ENCODE measurements at places on chromosomes 2 and 18.

DNA sequence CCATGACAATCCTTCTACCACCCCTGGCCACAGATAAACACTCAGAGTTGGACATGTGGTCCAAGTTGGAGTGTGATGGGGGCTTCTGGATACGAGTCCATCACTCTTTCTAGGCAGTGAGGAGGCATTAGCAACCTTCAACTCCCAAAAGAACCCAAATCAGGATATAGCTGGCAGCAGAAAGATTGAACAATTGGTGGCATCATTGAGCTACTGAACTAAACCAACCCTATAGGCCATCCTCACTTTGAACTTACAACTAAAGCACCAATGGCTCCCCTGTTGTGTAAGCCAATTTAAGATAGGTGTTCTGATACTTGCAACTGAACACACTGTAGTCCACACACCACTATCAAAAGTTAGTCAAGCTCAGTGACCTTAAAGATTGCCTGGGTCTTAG is 24.0 kb upstream of the MARCO start:
- H3K36me3 ChIP-seq, result no peaks in the 10 kb centered on the region
- H3K4me3 ChIP-seq, result no peak overlapping the region
- peaks cover 15% of the 10 kb centered on the region for H3K27me3 ChIP-seq
- no peak for DNase-seq

DNA sequence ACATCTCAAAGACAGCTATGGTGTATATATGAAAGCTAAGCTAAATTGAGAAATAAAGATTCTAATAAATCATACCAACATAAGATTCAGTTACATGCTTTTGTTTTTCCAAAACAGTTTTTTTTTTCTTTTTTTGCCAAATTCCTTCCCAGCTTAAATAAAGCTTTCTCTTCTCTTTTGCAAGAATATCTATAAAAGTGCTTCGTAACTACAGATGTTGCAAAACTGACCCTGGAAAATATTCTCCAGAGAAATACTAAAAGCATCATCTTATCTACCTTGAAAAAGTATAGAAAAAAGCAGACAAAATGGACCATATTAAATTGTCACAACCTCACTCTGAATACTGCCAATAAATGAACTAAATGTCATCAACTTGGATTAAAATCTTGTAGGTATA is 38.7 kb downstream of the FANCL start:
- no peak for DNase-seq
- no peaks in the 10 kb centered on the region for H3K4me1 ChIP-seq

DNA sequence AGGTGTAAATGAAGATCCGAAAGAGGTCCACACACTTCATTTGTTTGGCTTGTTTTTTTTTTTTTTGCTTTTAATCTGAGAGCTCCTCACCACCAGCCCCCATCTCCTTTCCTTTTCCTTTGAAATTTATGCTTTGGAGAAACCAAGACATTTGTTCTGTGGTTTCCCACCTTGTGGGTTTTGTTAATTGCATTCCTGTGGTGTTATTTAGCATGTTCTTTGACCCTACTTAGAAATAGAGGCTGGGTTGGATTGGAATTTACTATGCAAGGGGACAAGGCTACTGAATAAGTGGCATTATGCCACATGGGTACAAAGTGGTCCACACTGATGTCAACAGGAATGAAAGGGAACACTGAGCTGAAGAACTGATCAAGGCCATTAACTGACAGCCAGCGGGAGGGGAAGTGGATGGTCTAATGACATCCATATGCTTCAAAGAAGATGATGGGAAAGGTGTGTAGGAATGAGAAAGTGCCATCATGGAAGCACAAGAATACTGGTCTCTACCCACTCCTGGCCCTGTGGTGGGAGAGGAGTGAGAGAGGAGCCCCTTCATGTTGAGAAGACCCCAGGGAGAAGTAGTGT is 8.9 kb downstream of the CCL20 start:
- peaks cover 15% of the 10 kb centered on the region for H3K4me1 ChIP-seq
- H3K27me3 ChIP-seq, result peaks cover 45% of the 10 kb centered on the region
- H3K27ac ChIP-seq, result no peak overlapping the region
- peaks cover 5% of the 10 kb centered on the region for H3K36me3 ChIP-seq

- H3K4me3 ChIP-seq, result no peak overlapping the region
- H3K27ac ChIP-seq, result no peak overlapping the region
- H3K36me3 ChIP-seq, result peaks cover 4% of the 10 kb centered on the region
- no peaks in the 10 kb centered on the region for H3K4me1 ChIP-seq
- no peak for DNase-seq
- peaks cover 23% of the 10 kb centered on the region for H3K27me3 ChIP-seq
Observed at GRCh38 chr2:75516378-75517360, 44.1 kb downstream of the EVA1A start.

DNA sequence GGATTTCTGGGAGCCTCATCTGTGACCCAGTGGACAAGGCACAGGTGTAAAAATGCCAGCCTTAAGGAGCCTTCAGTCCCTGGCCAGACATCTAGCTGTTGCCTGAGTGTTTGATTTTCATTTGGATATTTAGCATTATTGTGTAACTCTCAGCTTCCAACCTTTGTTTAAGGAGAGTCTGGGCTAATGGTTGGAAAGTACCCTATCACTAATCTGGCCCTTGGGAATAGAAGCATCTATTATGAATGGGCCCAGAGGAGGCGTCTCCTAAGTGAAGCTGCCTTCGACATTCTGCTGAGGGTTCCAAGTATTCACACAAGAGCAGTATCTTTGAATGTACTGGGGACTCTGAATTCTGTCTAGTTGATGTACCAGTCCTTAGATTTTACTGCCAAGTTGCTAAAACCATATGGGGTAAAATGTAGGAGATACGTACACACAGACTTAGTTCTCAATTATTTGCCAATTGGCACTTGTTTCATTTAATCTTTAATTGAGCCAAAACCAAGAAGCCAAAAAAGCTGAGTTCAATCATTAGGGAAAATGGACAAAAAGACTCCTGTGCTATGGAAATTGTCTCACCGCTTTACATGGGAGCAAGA is 7.2 kb upstream of the ANKRD29 start:
- H3K36me3 ChIP-seq, result no peaks in the 10 kb centered on the region
- H3K27me3 ChIP-seq, result peaks cover 7% of the 10 kb centered on the region
- peaks cover 13% of the 10 kb centered on the region for H3K4me1 ChIP-seq
- no peak for DNase-seq

DNA sequence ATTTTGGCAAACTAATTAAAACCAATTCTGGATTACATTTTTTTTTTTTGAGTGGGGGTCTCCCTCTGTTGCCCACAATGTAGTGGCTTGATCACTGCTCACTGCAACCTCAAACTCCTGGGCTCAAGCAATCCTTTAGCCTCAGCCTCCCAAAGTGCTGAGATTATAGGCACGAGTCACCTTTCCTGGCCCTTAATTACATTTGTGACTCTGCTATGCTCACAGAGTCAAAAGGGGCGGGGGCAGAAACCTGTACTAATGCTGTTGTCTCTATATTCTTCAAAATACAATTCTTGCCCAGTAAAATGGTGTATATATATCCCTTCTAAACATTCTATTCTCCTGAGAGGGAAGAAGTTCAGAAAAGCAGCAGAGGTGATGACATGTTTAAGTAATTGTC is 23.2 kb downstream of the PRKD3 start:
- no peak overlapping the region for H3K4me3 ChIP-seq
- no peaks in the 10 kb centered on the region for H3K36me3 ChIP-seq
- DNase-seq, result no peak
- H3K27ac ChIP-seq, result no peak overlapping the region
- H3K27me3 ChIP-seq, result no peaks in the 10 kb centered on the region
- peaks cover 20% of the 10 kb centered on the region for H3K4me1 ChIP-seq

GRCh38 chr18:58310517-58310916 is 266.5 kb downstream of the NEDD4L start:
- peak; percentile 23 for DNase-seq
- H3K4me1 ChIP-seq, result peaks cover 31% of the 10 kb centered on the region
- peaks cover 13% of the 10 kb centered on the region for H3K27me3 ChIP-seq

DNA sequence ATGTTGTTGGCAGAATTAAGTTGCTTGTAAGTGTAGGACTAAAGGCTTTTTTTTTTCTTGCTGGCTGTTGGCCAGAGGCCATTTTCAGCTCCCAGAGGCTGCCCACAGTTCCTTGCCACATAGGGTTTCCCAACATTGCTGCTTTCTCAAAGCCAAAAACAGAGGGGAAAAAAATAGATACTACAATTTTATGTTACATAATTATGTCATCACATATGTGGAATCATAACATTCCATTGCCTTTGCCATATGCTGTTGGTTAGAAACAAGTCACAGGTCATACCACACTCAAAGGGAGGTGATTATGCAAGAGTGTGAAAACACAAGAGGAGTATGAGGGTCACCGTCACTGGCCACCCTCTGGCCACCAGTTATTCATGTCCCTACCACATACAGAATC is 154.5 kb downstream of the RTN4 start:
- H3K27ac ChIP-seq, result no peak overlapping the region
- H3K4me3 ChIP-seq, result no peak overlapping the region
- no peaks in the 10 kb centered on the region for H3K36me3 ChIP-seq
- H3K27me3 ChIP-seq, result no peaks in the 10 kb centered on the region
- no peak for DNase-seq

- no peak overlapping the region for H3K4me3 ChIP-seq
- no peak for DNase-seq
- no peaks in the 10 kb centered on the region for H3K27me3 ChIP-seq
- no peaks in the 10 kb centered on the region for H3K36me3 ChIP-seq
- no peak overlapping the region for H3K27ac ChIP-seq
- H3K4me1 ChIP-seq, result no peaks in the 10 kb centered on the region
Observed at GRCh38 chr2:117614823-117615534, 199.5 kb upstream of the DDX18 start.

DNA sequence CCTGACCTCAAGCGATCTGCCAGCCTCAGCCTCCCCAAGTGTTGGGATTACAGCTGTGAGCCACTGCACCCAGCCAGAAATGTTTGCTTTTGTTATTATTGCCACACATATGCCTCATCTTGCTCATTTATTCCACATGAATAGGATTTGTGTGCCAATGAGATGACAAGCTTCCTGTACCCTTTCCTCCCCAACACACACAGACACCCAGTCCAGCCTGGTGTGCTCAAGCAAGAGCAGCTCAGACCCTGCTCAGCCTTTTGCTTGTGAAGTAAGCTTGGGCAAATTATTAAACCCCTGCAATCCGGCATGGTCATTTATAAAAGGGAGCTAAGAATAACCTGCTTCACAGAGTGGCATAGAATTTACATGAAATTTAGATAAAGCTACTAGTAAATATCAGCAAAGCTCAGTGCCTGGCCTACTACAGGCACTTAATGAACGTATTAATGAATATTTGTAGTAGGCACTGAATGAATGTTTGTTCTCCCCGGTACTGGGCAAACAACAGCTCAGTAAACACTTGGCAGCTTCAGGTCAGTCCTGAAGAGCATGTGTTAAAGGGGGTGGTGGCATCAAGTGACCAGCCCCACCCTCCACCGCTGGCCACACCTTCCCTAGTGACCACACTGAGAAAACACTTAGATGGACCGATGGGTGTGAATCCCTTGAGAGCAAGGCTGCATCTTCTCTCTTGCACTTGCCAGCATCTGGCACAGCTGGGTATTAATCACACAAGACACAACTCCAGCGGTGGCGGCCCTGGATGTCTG is 280.2 kb downstream of the SRBD1 start:
- no peak for DNase-seq
- no peaks in the 10 kb centered on the region for H3K27me3 ChIP-seq
- H3K4me1 ChIP-seq, result no peaks in the 10 kb centered on the region

DNA sequence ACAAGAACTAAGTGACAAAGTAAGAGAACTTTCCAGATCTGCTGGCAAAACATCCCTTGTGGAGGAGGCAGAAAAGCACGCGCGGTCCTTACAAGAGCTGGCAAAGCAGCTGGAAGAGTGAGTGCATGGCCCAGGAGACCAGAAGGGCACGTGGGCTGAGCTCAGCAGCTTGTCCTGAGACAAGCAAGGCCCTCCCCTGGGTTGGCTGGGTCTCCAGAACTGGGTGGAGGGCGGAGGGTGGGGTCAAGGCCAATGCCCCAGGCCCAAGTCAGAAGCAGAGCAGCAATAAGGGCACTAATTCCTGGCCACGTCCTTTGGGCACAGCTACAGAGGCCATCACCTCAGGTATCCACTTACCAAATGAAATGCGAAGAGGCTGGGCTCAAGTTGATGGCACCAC is 110.6 kb upstream of the TTC39C start:
- no peak overlapping the region for H3K4me3 ChIP-seq
- no peak overlapping the region for H3K27ac ChIP-seq
- H3K27me3 ChIP-seq, result no peaks in the 10 kb centered on the region
- H3K4me1 ChIP-seq, result peaks cover 6% of the 10 kb centered on the region

- DNase-seq, result no peak
- no peaks in the 10 kb centered on the region for H3K36me3 ChIP-seq
- H3K4me3 ChIP-seq, result no peak overlapping the region
- H3K4me1 ChIP-seq, result no peaks in the 10 kb centered on the region
- peaks cover 12% of the 10 kb centered on the region for H3K27me3 ChIP-seq
Observed at GRCh38 chr2:160257743-160258491, 57.8 kb upstream of the ITGB6 start.

GRCh38 chr2:20666005-20666303 is 990 bp upstream of the GDF7 start:
- H3K27ac ChIP-seq, result no peak overlapping the region
- peaks cover 72% of the 10 kb centered on the region for H3K27me3 ChIP-seq
- no peaks in the 10 kb centered on the region for H3K36me3 ChIP-seq
- DNase-seq, result no peak

GRCh38 chr2:47065771-47066380 is 89.2 kb downstream of the STPG4 start:
- H3K27ac ChIP-seq, result no peak overlapping the region
- H3K4me3 ChIP-seq, result no peak overlapping the region
- no peaks in the 10 kb centered on the region for H3K27me3 ChIP-seq

- H3K4me3 ChIP-seq, result no peak overlapping the region
- no peak for DNase-seq
- H3K27me3 ChIP-seq, result no peaks in the 10 kb centered on the region
Observed at GRCh38 chr2:139469985-139470384, 689.8 kb upstream of the NXPH2 start.

DNA sequence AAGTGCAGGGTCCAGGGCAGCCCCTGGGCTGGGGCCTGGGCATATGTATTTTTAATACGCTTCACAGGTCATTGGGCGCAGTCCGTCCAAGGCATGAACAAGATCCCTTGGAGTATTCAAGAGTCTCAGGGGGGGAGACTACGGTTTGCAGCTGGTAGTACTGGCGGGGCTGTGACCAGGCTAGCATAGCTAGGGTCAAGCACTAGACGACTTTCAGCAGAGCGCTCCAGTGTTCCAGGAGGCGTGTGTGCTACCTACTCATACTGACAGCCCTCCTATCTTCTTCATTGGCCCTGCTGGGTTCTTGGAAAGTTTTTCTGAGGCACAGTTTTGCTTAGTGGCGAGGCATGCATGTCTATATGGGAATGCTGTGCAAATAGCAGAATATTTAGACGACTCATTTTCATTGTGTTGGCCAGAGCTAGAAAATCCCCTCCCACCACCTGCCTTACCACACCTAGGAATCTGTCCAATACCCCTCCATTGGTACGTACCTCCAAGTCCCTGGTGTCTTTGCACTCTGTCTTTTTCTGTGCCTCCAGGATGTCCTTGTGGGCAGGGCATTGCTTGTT is 68.2 kb downstream of the GLI2 start:
- DNase-seq, result no peak
- no peaks in the 10 kb centered on the region for H3K4me1 ChIP-seq
- no peaks in the 10 kb centered on the region for H3K36me3 ChIP-seq
- H3K27me3 ChIP-seq, result peaks cover under 1% of the 10 kb centered on the region
- no peak overlapping the region for H3K4me3 ChIP-seq
- H3K27ac ChIP-seq, result no peak overlapping the region

- H3K27ac ChIP-seq, result no peak overlapping the region
- no peak overlapping the region for H3K4me3 ChIP-seq
Observed at GRCh38 chr2:34724107-34724506, 1125.0 kb upstream of the FAM98A start.

Measured in activated T-cell treated with anti-CD3 and anti-CD28 coated beads, Interleukin-2, amount 50 U/mL, for 72 hours (primary cell).